Left lung (tissue), 14 donors: ENCODE measurements at places on chromosomes 2 and 18. TPM values are rescaled to one million over a fixed set of nuclear protein-coding genes. Genes with fewer than 3 reads are reported as not detected.

GRCh38 chr18:21741562-21742314 lies 1.1 kb downstream of the MIB1 start:
- DNase-seq = peak; percentile 25

DNA sequence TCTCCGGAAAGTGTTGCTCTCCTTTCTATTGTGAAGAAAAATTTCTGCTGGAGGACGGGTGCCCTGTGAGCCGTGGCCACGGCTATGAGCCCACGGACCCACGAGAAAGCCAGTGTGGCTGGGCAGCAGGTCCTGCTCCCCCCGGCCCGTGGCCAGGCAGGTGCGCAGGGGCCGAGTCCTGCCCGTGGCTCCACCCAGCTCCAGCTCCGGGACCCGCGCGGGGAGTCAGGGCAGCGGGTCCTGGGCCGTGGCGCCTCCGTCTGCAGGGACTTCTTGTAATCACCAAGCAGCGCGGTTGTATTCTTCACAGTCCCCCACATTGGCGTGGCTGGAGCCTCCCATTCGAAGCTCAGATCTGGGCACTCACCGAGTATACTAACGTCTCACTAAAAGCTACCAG lies 43.0 kb downstream of the SALL3 start:
- DNase-seq = no peak

DNA sequence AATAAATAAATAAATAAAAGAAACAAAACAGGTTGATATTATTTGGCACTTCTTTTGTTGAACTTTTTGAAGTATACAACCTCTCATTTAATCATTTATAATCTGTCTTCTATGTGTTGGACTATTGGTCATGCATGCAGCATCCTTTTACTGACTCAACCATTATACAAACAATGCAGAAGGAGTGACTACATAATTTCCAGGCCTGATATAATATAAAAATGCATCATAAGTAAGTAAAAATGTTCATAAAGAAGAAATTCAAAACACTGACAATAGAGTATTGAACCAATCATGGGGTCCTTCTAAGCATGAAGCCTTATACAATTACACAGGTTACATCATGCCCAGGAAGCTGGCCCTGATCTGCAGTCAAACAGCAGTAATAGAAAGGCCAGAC lies 141.5 kb upstream of the FN1 start:
- DNase-seq = no peak

The ARL4C gene
- 24.6 TPM for polyA plus RNA-seq

DNA sequence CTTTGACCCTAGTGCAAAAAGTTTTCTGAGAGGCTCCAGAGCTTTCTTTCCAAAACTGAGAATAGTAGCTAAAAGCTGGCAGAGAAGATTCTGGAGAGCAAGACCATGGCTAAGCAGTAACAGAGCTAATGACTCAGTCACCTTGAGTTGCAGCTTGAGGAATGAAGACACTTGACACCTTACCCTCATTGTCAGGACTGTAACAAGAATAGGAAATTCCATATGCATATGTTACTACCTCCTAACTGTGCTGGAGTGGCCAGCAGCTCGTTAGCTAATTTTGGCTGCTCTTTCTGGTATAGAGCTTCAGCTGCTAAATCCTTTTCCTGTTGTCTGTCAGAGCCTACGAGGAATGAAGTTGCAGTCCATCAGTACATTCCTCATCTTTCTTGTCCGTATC lies 68.6 kb upstream of the LHCGR start:
- DNase-seq = no peak

DNA sequence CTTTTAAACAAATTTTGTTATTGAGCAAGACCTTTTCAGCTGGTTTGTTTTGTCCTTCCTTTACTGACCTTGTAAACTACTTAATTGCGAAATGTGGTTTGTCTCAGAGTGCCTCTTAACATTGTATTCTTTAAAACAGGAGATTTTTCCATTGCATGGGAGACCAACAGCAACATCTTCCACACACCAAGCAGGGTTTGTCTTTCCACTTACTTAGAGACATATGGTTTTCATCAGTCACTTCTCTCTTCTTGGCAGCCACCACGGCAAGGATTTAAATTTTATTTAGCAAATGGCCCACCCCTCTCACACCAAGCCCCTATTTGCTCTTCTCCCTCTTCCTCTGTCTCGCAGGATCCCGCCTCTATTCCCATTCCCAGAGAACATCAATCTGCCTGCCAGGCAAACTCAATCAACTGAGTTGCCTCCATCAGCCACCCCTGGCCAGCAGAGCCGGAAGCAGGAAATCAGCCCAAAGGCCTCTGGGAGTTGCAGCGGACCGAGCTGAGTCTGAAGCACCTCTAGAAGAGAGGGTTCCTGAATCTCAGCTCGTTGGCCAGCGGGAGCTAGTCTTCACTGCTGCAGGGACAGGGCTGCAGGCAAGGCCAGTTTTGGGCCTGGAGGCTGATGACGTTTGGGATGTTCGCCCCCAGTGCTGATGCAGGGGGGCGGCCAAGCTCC lies 11.3 kb upstream of the CIB4 start:
- DNase-seq = no peak

GRCh38 chr2:174614261-174614660 lies 16.7 kb upstream of the WIPF1 start:
- DNase-seq = no peak

GRCh38 chr2:238817891-238818290 lies 30.0 kb upstream of the TWIST2 start:
- DNase-seq = no peak

- peak; percentile 53 for DNase-seq
Measured at GRCh38 chr2:121596221-121597080, 52.8 kb downstream of the CLASP1 start.

- peak; percentile 88 for DNase-seq
Measured at GRCh38 chr2:85390941-85391669, 19.1 kb downstream of the CAPG start.

- DNase-seq = no peak
Measured at GRCh38 chr2:71756280-71756906, 303.0 kb downstream of the DYSF start.

- no peak for DNase-seq
Measured at GRCh38 chr2:108542071-108542470, 7.8 kb downstream of the LIMS1 start.

The CNTNAP5 gene
- polyA plus RNA-seq = not detected

- no peak for DNase-seq
Measured at GRCh38 chr2:98486374-98486981, 41.8 kb downstream of the INPP4A start.

The LOXHD1 gene
- 1.00 TPM for polyA plus RNA-seq

The STARD6 gene
- polyA plus RNA-seq = 0.43 TPM

DNA sequence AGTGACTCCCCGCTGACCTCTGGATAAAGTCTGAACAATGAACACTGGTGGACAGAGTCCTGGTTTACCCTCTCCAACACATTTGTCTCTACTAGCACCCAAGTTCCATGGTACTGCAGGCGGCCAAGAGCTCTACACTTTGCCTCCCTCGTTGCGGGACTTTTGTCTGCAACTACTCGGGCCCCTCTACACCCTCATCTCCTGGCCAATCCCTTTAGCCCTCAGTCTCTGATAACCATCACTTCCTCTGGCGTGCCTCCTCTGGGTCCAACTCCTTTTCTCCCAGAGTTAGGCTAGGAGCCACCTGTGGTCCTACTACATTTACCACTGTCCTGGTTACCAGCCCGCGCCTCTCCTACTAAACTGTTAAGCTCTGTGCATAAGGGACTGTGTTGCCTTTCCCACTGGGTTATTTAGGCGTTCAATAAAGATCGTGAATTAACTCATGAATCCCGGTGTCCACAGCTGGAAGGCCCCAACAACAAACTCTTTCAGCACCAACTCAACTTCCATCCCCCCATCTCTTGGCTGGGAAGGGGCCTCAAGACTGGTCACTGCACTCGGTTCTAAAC lies 757 bp downstream of the HDHD2 start:
- no peak for DNase-seq

GRCh38 chr18:43526426-43527145 lies 249.3 kb upstream of the SYT4 start:
- DNase-seq = no peak
